GM13977 (cell line): ENCODE measurements at places on chromosomes 2 and 18.

GRCh38 chr18:66571845-66572244 lies 32.0 kb downstream of the CDH19 start:
- no peak for DNase-seq

GRCh38 chr2:238582159-238582558 lies 155.4 kb downstream of the ASB1 start:
- DNase-seq: no peak

DNA sequence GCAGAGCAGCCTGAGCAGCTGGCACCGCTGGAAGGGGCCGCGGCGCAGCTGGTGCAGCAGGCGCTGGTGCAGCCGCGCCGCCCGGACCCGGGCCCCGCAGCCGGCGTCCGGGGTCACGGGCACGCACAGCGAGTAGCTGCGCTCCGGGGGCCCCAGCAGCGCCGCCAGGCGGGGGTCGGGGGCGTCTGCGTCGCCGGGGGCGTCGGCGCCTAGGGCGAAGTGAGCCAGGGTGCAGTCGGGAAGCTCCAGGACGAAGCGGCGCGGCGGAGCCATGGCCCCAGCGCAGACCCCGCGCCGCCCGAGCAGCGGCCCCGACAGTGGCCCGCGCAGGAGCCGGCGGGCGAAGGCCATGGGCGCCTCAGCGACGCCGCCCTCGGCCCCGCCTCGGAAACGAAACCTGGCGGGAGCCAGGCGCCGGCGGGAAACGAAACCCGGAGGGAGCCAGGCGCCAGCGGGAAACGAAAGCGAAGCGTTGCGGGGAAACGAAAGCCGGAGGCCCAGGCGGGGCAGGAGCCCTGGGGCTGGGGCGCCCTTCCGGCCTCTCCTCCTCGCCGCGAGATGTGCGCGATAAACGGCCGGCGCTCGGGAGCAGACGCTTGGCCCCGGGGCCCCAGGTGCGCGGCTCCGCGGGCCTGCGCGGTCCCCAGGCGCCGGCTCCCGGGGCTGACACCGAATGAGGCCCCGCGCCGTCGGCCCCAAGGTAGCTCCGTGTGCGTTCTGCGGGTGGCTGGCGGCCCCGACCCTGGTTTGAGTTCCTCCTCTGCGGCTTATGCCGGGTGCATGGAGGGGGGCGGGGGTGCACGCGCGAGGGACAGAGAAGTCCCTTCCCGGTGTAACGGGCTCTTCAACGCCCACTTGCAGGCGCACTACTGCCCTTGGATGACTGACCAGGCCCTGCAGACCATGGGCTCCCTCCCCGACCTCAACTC lies at the start of gene CMPK2:
Gene CMPK2, minus strand, starts transcription at position 562 of the 929 bp plus-strand sequence. Its CDS starts 211 bp downstream, at position 351.
- DNase-seq: peak; percentile 93

DNA sequence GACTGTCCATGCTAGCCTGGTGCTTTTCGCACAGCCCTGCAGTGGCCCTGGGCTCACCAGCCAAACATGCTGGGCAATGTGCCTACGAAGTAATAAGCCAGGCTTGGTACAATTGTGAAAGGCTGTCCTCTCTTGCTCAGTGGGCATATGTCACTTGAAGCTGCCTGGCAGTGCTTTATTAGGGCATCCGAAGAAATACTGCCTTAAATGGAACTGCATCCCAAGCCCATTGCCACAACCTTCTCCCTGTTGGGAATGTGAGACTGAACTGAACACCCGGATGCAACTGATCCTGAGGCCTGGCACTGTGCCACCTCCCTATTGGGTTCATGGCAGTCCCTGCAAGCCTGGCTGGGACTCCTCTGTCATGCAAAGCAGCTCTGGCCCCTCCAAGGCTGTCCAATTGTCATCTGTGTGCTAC lies 15.9 kb downstream of the CAPG start:
- no peak for DNase-seq

DNA sequence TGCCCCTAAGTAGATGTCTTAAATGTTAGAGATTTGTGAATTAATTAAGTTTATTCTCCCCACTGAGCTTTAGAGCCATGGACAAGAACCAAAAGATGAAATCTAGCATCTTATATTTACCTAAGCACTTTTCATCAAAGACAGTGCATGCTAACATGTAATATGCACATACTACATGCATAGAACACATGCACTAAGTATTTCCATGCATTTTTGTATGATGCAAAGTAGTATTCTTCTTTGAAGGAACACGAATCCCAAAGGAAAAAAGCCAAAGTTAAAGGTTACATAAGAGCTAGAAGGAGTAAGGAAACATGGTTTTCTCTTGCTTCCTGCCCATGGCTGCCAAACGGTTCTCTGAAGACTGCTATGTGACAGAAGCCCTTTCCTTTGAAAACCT lies 15.3 kb downstream of the STAMBP start:
- DNase-seq: no peak

DNA sequence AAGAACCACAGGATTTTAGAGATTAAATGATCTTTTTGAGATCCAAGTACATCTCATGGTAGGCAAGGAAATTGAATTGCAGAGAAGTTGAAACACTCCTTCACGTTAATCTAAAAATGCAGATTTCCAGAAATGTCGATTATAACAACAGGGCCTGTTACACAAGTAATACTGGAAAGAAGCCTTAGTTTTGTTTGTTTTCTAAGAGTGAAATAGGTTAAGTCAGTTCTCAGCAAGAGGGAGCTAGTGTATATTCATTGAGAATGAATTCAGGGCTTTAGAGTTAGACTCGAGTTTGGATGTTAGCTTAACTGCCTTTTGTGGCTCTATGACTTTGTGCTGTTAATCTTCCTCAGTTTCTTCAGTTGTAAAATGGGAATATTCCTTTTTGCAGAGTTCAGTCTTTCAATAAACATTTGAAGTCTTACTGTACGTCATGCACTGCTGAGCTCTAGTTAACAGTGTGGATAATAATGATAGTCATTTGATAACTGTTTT lies 926 bp downstream of the NDUFV2 start:
- no peak for DNase-seq

DNA sequence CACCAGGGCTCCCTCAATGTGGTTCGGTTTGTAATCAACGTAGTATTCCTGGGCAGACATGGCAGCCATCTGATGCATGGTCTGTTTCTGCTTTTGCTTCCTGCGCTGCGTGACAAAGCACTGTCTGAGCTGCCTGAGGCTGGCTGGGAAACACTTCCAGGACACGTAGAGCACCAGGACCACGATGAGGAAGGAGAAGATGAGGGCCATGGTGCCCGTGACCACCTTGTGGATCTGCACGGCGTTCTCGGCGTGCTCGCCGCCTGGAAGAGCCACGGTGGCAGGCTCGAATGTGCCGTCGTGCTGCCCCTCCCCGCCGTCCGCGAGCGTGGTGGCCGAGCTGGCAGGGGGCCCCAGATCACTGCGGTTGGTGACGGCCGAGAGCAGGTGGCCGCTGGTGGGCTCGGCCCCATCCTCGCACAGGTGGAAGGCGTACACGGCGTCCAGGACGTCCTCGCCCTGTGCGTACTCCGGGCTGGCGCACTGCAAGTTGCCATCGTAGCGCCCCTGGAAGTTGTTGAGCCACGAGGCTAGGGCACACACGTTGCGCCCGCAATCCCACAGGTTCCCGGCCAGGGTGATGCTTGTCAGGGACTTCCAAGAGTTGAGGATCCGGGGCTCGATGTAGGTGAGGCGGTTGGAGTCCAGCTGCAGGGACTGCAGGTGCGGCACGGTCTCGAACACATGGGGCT lies 2.1 kb downstream of the LRRTM1 start:
- no peak for DNase-seq

DNA sequence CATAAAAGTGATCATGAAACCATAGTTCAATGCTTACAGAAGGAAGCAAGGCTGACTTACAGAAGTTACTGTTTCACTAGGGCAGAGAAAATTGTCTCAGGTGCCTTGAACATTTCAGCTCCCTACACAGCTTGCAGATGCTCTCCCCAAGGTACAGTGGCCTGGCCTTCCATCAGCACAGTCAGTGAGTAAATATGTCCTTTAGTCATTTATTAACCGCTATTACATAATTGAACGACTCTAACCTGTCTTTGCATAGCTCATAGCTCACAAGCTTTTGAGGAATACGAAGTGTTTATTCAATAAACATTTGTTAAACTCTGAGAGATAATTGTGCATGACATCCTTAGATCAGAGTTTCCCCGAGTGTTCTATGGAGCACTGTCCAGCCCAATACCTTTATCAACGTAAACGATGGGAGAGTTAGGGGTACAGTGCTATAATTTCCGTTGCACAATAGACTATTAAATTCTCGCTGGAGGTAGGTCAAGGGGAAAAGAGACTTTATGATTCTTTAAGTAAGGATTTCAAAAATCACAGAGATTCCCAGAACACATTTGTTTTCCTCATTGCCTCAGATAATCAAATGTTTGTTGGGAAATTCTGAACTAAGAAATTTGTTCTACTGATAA lies 677.8 kb downstream of the TSN start:
- no peak for DNase-seq

DNA sequence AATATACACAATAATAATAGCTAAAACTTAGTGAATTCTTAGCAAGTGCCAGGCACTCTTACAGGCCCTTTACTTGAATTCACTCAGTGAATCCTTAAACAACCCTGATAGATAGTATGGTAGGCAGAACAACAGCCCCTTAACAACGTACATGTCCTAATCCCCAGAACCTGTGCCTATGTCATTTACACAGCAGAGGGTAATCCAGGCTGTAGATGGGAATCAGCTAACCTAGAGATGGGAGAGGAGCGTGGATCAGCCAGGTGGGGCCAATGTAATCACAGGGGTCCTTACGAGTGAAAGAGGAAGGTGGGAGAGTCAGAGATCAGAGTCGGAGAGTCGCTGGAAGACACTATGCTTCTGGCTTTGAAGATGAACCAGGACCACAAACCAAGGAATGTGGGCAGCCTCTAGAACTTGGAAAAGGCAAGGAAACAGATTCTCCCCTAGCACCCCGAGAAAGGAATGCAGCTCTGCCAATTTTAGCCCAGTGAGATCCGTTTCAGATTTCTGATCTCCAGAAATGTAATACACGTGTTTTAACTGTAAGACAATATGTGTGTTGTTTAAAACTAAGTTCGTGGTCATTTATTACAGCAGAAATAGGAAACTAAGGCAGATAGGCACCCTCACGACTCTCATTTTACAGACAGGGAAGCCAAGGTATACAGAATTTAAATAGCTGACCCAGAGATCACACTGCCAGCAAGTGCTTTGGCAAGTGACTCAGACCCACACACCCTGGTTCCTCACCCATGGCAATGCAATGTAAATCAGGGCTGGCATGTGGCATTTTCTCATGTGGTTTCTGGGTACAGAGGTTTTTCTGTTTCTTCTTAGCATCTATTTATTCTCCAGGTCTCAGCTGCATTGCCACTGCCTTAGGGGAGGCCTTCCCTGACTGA lies 68.9 kb downstream of the DOCK10 start:
- no peak for DNase-seq
